Activated naive CD4-positive, alpha-beta T cell treated with Interleukin-2 at 50 U/mL for 16 hours (primary cell): ENCODE measurements at places on chromosomes 11 and 22.

GRCh38 chr11:129937592-129938238 is 42.3 kb upstream of the NFRKB start:
- DNase-seq: no peak

- no peak for DNase-seq
Measured at GRCh38 chr11:78205256-78205655, 16.5 kb downstream of the USP35 start.

GRCh38 chr22:36145881-36146280 is 14.7 kb downstream of the APOL3 start:
- no peak for DNase-seq

DNA sequence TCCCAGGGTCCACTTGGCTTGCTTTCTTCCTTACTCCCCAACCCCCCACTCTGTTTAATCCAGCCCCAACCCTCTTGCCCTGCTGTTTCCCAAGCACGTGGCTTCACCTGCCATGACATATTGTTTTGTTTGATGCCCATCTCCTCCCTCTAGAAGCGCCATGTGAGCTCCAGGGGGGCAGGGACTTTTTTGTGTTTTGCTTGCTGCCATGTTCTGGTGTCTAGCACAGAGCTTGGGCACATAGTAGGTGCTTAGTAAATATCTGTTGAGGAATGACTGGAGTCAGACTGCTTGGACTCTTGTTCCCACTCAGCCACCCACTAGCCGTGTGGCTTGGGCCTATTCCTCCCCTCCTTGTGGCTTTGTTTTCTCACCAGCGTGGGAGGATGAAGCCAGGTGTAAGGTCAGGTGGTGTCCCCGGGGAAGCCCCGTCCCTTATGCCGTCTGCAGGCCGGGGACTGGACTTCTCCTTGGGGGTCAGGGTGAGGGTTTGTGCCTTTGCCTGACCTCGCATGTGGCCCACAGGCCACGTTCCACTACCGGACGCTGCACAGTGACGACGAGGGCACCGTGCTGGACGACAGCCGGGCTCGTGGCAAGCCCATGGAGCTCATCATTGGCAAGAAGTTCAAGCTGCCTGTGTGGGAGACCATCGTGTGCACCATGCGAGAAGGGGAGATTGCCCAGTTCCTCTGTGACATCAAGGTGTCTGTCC is 3.8 kb downstream of the AIP start:
- peak; percentile 63 for DNase-seq

DNA sequence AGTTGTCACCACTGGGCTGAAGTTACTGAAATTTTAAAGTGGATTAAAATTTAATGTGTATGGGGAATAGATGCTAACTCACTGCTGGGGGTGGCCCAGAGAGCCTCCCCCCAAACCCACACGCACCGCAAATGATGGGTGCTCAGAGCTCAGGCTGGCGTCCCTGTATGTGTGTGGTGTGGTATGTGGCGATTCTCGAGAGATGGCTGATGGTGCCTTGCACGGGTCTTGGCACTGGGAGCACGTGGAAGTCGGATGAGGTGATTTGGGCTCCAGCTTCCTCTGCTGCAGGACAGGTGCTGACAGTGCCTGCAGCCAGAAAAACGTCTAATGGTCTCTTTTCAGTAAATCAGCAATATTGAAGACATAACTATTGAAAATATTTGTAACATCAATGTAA is 1473.3 kb downstream of the TBC1D22A start:
- DNase-seq: no peak

DNA sequence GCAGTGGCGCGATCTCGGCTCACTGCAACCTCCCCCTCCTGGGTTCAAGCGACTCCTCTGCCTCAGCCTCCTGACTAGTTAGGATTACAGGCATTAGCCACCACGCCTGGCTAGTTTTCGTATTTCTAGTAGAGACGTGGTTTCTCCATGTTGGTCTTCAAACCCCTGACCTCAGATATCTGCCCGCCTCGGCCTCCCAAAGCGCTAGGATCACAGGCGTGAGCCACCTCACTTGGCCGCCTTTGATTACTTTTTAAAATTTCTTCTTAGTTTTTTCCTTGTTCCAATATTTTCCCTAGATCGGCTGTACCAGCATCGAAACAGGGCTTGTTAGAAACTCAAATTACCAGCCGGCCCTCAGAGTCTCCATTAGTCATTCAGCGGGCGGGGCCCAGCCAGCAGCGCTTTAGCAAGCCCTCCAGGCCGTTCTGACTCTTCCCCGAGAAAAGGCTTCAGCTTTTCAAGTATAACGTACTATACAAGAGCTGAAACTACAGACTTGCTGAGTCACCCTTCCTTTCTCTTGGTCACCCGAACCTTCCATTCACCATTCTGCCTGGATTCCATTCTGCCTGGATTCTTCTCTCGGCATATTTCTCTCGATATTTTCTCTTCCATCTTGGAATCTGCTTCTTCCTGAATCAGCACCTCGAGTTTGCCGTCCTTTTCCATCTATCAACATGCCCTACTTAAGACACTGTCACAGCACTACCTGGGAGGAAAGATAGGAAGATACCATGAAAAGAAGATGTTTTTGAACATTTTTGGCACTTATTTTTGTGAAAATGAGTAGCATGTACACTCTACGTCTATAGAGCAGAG is 6.7 kb upstream of the CAPRIN1 start:
- DNase-seq: peak; percentile 11

- no peak for DNase-seq
Measured at GRCh38 chr11:67442504-67443404, 522 bp downstream of the CORO1B start.

DNA sequence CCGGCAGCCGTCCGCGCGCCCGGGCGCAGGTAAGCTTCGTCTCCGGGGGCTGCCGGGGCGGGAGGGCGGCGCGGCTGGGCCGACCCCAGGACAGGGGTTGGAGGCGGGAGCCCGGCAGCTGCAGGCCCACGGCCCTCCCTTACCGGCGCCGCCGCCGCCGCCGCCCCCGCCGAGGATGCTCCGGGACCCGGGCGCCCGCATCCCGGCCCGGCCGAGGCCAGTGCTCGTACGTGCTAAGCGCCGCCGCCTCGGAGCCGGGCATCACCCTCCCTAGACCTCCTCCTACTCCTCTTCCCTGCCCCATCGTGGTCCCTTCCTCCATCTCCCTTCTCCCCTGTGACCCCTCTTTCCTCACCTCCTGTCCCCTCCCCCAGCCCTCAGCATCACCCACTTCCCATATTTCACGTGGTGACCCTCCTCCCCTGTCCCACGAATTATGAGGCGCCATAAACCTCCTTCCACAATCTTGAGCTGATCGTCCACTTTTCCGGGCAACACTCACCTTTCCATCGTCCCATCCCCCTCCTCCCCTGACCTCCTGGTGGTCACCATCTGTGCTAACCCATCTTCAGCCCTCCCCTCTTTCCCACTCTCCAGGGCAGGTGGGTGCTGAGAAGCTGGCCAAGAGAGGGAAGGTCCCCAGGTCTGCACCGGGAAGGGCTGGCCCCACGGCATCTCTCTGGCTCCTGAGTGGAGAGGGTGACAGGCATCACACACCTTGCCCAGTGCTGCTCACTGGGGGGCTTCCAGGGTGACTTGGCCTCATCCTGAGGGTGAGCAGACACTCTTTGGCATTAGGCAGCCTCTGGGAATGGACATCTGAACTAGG is 612 bp downstream of the ASPHD2 start:
- no peak for DNase-seq

DNA sequence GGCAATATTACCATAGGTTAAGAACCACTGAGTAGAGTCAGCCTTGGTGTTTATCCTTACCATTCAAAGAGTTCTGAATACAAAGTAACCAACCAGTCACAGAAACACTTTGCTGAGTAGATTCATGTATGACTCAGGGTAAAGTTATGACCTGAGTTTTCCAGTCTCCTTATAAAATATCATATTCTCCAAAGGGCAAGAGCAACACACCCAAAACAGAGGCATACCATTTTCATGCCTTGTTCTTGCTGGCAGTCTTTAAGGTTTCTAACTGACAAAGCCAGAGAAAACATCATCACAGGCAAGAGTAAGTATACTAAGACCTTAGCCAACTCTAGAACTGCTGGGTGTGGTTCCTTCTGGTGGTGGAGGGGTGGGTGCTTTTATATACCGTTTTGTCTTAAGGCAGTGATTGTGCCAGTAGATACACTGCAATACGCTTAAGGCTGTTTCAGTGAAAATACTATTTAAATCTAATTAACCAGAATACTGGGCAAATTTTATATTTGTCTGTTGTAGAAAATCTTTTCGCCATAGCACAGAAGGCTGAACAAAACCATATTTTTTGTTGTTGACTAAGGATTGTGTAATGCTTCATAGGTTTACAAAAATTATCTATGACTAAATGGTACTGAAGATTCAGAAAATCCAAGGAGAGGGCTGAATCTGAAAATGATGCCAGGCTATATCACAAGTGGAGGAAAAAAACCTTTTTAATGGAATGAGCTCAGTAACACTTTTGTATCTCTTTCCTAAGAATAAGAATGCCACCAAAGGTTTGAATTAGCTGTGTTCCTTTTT is 3.0 kb downstream of the ATL3 start:
- no peak for DNase-seq

DNA sequence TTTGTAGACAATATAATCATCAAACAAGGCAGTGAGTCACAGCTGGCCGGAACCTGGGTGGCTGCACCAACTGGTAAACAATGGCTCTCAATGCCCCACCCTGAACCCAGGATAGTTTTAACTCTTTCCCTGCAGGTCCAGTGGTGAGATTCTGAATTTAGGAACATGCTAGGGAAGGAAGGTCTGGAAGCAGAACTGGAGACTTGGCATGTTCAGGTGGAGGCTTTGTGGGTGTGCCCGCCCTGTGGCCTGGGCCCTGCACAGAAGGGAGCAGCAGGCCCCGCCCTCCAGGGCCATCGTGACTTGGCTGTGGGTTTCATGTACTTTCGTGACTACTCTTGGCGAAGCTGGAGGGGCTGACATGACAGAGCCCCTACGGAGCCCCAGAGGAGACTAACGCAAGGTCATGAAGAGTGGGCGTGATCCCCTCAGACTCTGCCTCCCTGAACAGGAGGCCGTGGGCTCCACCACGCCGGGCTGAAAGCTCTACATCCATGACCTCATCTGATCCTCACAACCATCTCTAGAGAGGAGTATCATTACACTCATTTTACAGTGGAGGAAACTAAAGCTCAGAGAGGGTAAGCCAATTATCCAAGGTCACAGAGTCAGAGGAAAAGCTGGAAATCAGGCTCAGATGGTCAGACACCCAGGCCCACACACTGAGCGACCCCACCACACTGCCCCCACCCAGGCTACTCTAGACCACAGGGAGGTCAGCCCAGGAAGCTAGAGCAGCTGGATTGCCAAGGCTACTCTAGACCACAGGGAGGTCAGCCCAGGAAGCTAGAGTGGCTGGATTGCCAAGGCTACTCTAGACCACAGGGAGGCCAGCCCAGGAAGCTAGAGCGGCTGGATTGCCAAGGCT is 27.3 kb downstream of the MAFF start:
- peak; percentile 25 for DNase-seq

DNA sequence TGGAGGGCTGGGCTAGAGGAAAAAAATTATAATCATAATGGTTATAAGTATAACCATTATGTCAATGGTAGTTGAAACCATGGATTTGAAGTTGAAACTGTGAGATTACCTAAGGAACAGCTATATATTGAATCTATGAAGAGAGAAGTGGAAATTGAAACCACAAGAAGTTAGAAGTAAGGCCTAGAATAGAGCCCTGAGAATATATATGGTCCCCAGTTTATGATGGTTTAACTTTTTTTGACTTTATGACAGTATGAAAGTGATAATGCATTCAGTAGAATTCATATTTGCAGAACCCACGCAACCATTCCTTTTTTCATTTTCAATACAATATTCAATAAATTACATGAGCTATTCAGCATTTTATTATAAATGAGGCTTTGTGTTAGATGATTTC is 15.0 kb downstream of the AASDHPPT start:
- DNase-seq: no peak

DNA sequence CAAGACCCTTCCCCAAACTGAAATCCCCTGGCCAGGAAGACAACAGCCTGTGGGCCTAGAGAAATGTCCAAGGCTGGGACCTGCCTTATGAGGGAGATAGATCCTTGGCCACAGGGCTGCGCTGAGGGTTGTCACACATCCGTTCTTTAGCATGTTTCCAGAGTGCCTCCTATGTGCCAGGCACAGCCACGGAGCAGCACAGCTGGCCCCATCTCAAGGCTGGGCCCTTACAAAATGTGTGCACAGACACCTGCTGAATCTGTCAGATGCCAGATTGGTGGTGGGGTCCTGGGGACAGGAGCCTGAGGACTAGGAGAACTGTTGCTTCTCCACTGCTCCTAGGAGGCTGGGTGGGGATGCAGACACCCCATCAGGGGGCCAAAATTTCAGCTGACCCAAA is 11.2 kb downstream of the GRIK4 start:
- DNase-seq: no peak

GRCh38 chr11:961921-962320 is 36.3 kb downstream of the AP2A2 start:
- DNase-seq: no peak

- peak; percentile 6 for DNase-seq
Measured at GRCh38 chr11:132719684-132720083, 812.6 kb downstream of the OPCML start.

DNA sequence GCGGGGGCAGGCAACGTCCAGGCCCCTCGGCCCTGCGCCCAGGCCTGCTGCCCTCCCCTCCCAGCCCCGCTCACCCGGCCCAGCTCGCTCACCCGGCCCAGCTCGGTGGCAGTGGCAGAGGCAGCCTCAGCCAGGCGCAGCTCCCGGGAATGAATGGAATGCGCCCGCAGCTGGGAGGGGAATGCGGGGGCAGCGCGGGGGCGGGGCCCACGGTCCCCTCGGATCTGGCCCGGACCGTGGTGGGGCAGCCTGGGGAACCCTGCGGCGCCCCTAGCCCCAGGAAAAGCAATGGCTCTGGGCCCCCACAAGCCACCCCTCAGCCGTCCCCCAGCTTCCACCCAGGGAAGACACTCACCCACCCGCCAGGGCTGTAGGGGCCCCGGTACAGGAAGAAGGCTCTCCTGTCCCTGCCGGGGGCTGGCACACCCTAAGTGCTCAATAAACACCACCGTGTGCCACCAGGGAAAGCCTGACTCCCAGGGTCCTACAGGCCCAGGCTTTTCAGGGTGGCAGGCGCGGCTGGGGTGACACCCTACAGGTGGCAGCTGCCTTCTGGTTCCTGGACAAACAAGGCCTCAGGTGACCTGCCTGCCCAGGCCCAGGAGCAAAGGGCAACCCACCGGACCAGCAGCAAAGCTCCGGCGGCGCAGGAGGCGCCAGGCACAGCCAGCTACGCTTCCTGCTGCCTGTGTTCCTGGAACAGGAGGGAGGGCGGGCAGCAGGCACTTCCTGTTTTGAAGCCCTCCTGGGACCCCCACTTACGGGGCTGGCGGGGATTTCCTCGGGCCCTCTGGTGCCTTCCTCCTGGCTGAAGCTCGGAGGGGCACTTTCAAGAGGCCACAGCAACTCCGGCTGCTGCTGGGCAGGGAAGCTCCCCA is 13.8 kb downstream of the PLXNB2 start:
- DNase-seq: no peak

- peak; percentile 27 for DNase-seq
Measured at GRCh38 chr11:94897330-94897768, 76.0 kb downstream of the CWC15 start.

GRCh38 chr11:126403658-126404057 is 48.2 kb downstream of the ST3GAL4 start:
- no peak for DNase-seq

GRCh38 chr22:24593836-24594568 is 1.1 kb upstream of the LRRC75B start:
- no peak for DNase-seq
